ENCODE measurements at places on chromosomes 13 and 19.
A peak's percentile ranks its signal among the peaks of the same experiment; 100 is the strongest.

- DNase-seq: no peak
Measured at GRCh38 chr19:4234862-4235201, 5.5 kb downstream of the EBI3 start.

- peak; percentile 62 for DNase-seq
Measured at GRCh38 chr19:51783372-51783771, 11.6 kb upstream of the FPR3 start.

DNA sequence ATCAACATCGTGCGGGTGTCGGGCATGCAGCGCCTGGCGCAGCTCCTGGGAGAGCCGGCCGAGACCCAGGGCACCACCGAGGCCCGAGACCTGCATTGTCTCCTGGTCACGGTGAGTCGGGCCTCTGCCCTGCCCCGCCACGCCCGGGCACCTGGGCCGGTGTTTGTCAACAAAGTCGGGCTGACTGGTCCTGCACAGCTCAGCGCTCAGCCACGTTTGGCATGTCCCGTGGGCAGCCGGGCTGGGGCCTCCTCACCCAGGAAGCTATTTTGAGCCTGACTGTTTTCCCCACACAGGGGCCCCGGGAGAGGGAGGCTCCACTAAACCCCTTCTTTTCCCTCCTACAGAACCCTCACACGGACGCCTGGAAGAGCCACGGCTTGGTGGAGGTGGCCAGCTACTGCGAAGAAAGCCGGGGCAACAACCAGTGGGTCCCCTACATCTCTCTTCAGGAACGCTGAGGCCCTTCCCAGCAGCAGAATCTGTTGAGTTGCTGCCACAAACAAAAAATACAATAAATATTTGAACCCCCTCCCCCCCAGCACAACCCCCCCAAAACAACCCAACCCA, 1.3 kb downstream of the GADD45B start:
- DNase-seq: peak; percentile 33

DNA sequence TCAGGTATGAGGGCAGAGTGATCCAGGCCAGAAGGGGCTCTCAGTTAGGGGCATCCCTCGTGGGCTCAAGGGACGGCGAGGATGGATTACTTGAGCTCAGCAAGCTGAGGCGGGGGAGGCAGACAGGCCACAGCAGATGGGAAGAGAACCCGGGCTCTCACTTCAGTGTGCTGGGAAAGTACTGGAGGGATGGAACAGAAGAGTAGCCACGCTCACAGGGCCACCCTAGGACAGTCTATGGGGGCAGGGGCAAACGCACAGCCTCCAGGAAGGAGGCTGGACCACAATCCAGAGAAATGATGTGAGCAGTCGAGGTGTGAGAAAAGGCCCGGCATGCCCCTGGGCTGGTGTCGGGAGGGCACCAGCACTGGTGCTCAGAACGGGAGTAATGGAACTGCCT, 9.2 kb downstream of the GJA3 start:
- no peak for DNase-seq

DNA sequence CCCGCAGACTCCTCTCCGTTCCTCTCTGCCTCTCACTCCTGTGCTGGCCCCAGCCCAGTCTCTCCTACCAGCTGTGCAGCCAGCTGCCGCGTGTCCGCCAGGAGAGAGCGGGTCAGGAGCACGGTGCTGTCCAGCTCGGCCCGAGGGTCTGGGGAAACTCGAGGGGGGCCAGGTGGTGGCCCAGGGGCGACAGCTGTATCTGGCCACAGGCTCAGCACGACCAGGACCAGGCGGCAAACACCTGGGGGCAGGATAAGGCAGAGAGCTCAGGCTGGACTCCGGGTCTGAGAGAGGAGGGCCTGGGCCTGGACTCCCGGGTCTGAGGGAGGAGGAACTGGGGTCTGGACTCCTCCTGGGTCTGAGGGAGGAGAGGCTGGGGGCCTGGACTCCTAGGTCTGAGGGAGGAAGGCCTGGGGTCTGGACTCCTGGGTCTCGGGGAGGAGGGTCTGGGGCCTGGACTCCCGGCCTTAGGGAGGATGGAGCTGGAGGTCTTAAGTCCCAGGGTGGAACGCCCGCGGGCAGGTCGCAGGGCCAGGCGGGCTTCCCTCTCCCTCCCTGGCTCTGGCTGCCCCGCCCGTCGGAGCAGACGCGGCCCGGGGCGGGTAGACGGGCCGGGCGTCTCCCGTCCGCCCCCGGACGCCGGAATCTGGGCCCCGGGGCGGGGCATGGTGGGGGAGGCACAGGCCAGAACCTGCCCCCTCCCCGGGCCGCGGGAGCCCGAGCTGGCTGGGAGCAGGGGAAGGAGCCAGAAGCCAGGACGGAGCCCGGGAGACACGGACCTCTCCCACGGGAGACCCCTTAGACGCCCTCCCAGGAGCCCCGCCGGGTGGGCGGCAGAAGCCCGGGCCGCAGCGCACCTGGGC, 1.3 kb downstream of the IL11 start:
- no peak for DNase-seq

DNA sequence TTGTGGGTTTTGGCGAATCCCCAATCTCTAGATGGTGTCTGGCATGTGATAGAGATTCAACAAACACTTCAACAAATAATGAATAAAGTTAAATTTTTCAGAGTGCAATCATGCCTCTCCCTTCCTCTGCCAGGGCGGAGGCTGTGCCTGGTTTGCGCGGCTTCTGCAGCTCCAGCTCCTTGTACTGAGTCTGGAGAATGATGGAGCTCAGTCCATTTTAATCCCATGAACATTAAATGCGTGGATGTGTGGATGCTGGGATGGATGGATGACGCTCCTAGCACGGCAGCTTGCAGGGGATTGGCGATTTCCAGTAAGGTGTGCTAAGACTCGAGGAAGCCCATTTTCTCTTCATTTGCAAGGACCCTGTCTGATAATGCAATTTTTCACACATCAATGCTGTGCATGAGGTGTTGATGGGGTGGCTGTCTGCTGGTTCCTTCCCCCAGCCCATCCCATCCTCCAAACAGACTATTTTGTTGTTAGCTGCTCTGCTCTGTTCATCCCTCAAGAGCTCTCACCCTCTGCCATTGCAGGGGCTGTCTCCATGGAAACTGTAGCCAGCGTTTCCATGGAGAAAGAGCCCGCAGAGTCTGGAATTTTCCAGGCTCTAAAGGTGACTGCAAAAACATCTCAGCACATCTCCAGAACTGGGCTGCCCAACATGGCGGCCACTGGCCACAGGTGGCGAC, 92.6 kb upstream of the PEG3 start:
- no peak for DNase-seq

- no peak for DNase-seq
Measured at GRCh38 chr19:19260417-19261214, 12.5 kb downstream of the TM6SF2 start.

GRCh38 chr19:16161840-16162239, 11.5 kb downstream of the CIB3 start:
- DNase-seq: no peak

- DNase-seq: no peak
Measured at GRCh38 chr19:11465600-11465999, 15.2 kb downstream of the ELAVL3 start.

DNA sequence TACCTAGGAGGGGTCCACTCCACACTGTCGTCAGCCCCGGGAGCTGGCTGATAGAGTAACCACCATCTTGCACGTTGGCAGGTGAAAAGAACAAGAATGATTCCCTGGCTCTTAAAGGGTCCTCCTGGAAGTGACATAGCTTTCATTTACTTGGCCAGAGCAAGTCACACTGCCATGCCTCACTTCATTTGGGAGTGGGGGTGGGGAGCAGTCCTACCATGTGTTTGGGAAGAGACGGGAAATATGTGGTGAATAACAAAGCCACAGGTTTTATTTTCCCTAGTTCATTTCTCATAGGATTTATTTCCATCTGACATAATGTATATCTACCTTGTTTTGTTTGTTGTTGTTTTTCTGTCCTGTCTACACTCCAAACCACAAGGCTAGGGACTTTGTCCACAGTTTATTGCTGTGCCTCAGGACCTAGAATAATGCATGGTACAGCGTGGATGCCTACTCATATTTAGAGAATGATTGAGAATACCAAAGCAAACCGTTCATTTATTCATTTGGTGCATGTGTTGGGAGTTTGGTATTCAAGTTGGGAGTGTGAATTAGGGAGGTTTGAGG, 26.8 kb downstream of the UBAC2 start:
- no peak for DNase-seq

- no peak for DNase-seq
Measured at GRCh38 chr13:99367663-99368448, 60.7 kb upstream of the GPR183 start.

GRCh38 chr13:48496271-48497161, 36.4 kb downstream of the RCBTB2 start:
- DNase-seq: no peak

DNA sequence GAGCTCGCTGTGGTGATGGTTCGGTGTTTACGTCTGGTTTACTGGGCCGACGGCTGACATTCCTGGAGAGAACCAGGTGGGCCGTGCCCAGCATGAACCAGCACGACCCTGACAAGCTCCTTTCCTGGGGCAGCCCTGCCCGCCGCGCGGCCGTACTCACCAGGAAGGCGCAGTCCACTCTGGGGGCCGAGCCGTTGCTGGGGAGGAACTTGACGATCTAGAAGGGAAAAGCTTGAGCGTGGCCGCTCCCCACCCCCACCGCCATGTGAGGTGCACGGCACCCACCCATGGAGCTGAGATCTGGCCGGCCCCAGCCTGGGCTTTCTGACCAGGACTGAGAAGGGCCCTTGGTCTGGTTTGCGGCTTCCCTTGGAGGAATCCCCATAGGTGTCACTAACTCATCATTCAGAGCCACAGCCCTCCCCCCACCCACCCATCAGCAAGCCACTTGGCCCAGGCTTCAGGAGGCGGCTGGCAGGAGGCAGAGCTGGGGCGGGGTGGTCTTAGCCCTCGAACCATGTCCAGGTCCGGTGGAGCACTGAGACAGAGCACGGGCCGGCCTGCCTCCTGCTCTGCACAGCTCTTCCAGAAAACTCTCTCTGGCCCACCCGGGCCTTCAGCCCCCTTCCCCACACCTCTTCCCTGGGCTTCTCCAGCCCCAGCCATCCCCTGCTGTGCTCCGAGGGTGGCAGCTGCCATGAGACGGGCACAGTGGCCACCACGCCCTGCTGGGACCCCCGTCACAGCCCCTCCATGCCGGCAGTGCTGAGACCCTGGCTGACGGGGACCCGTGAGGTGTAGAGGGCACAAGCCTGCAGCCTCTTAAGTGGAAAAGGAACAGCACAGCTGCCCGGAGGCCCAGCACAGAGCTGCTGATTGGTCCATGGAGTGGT, 6.2 kb downstream of the ATP4B start:
- no peak for DNase-seq

DNA sequence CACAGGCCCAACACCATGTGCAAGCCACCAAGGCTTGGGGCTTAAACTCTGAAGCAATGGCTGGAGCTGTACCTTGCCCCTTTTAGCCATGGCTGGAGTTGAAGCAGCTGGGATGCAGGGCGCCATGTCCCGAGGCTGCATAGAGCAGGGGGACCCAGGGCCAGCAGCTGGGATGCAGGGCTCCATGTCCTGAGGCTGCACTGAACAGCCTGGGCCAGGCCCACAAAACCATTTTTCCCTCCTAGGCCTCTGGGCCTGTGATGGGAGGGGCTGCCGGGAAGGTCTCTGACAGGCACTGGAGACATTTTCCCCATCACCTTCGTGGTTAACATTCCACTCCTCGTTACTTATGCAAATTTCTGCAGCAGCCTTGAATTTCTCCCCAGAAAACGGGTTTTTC, 10.8 kb downstream of the TRAPPC2B start:
- no peak for DNase-seq

GRCh38 chr13:37475966-37476365, 122.6 kb downstream of the POSTN start:
- DNase-seq: no peak

DNA sequence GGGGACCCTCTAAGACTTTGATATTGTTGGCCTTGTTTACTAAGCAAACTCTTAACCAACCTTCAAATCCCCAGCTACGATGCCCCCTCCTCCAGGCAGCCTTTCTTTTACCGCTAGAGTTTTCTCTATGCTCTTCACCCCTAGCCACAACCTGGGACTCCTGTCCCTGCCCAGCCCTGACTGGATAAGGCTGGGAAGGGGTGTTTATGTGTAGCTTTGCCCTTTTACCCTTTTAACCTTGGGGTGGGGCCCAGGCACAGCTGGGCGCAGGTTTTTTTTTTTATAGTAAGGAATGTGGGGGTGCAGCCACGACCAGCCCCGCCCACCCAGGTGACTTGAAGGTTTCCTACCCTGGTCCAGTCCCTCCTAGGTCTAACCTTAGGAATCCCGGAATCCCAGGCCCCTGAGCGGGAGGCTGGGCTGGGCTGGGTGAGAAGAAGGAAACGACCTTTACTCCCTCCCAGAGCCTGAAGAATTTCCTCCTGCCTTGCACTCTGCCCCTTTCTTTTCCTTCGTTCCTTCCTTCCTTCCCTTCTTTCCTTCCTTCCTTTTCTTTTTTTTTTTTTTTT, 12.2 kb downstream of the TJP3 start:
- no peak for DNase-seq

- no peak for DNase-seq
Measured at GRCh38 chr13:101709952-101710351, 257.5 kb downstream of the ITGBL1 start.

DNA sequence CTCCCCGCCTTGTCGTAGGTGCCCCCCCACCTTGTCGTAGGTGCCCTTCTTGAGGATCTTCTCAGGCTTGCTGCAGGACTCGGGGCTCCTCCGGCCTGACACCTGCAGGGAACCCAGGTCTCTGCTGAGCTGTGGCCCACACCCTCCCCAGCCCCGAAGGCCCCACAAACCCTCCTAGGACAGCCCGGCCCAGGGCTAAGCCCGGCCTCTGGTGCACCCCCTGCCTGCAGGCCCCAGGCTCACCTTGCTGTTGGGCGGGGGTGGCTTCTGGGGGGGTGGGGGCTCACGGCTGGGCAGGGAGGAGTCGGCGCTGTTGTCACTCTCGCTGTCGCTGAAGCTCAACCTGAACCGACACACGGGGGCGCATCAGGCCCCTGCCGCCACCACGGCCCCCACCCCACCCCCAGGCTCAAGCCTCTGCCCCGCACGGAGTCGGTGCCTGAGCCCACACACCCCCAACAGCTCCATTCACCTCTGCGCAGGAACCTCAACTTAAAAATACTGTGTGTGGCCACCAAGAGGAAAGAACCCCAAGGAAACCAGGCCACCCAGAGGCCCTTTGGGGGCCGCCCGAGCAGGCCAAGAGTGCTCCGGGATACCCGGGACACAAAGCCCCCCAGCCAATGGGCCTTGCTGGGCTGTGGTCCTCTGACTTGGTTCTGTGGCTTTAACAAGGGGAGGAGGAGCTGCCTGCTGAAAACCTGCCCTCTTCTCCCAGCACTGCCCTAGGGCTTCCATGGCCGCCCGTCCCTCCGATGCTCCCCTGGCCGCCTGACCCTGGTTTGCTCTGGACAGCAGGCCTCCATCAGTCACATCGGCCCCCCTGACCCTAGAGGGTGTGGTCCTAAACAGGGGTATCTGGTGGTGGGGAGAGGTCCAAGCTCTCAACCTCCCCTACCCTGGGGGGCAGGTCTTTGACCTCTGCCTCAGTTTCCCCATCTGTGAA, 65.8 kb downstream of the MLLT1 start:
- no peak for DNase-seq

DNA sequence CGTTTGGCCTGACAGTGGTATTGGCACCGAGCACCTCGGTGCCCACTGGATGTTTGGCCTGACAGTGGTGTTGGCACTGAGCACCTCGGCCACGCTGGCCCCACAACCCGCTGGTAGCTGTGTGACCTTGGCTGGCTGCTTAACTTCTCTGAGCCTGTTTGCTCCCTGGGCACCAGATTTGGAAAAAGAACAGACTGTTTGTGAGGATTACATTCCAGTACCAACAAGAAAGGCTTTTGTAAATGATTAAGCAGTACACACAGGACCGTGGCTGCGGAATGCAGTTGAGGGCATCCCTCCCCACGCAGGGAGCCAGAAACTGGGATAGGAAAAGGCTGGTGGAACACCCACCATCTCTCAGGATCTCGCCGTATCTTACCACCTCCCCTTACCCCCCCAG, 31.9 kb downstream of the SLC25A42 start:
- DNase-seq: no peak

GRCh38 chr19:41957838-41958366, 1.2 kb downstream of the RABAC1 start:
- peak; percentile 80 for DNase-seq
